ENCODE measurements at places on chromosomes 7 and 10.

DNA sequence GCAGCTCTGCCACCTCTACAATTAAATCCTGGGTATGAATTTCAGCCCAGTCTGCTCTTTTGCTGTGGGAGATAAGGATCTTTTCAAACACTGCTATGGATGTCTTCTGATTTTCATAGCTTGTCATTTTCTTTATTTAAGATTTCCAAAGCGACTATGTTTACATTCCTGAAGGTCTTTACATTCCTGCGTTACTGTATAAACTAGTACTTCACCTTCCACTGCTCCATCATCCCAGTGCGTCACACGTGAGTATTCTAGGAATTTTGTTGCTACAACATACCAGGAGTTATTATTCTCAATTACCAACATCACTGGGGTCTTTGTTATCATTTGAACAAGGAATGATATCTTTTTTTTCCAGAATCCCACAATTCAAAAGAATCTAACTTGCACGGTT, 944.7 kb downstream of the SORCS3 start:
- no peak for DNase-seq

- no peak for DNase-seq
Observed at GRCh38 chr10:69749178-69750010, 52.3 kb upstream of the COL13A1 start.

DNA sequence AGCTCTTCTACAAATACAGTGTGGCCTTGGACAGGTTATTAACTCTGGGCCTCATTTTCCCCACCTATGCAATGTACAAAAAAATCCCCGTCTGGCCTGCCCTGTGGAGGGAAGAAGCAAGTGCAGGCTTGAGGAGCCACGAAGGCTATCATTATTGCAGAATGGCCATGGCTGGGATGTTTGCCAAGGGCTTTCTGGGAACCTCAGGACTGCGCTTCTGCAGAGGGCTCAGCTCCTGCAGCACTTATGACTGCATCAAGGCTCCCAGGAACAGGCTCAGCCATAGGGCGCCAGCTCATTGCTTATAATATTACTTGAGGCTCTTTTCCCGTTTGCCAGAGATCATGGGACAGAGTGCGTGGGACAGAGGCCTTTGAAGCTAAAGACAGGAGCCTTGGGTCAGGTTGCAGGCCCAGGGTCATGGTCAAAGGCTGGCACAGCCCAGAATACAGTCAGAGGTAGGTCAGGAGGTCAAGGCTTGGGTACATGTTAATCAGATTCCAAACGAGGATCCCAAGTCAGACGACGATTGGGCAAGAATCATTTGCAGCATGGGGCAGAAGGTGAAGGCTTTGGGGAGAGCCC, 20.6 kb upstream of the C10orf105 start:
- DNase-seq: no peak

DNA sequence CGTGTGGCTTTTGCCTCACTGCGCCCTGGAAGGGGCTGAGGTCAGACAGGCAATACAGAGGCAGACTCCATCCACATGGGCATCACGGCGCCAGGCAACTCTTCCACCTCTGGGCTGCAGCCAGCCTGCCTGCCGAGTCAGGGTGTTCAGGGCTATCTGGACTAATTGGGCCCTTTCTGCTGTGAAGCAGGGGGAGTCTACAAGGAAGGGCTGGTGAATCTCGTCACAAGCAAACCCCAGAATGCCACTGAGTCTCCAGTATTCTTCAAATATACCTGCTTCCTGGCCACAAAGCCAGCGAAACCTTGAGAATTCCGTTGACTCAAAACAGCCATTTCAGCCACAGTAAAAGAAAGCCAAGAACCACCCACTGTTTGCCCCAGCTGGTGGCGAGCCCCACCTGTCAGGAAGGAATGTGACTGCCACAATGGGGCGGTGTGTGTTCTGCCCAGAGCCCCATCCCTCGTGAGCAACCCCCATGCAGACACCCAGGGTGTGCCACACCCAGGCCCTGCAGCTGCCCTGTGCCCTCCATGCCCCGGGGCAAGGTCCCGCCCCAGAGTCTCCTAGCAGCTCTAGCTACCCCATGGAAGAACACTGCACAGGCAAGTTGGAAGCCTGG, 117.3 kb downstream of the FAM53B start:
- no peak for DNase-seq

DNA sequence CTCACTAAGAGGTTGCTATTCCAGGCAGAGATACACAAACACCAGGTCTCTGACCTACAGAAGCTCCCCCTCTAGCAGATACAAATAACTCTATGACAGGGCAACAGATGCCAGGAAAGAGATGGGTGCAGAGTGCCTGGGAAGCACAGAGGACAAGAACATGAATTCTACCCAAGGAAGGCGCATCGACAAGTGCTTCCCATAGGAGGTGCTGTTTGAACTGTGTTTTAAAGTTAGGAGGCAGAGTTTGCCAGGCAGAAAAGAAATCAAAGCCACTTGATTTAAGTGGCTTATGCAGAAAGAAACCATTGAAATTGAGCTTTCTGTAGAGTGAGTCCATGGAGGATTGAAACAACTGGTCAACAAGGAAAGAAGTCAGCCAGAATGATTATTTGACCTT, 35.3 kb upstream of the EGR2 start:
- DNase-seq: no peak

DNA sequence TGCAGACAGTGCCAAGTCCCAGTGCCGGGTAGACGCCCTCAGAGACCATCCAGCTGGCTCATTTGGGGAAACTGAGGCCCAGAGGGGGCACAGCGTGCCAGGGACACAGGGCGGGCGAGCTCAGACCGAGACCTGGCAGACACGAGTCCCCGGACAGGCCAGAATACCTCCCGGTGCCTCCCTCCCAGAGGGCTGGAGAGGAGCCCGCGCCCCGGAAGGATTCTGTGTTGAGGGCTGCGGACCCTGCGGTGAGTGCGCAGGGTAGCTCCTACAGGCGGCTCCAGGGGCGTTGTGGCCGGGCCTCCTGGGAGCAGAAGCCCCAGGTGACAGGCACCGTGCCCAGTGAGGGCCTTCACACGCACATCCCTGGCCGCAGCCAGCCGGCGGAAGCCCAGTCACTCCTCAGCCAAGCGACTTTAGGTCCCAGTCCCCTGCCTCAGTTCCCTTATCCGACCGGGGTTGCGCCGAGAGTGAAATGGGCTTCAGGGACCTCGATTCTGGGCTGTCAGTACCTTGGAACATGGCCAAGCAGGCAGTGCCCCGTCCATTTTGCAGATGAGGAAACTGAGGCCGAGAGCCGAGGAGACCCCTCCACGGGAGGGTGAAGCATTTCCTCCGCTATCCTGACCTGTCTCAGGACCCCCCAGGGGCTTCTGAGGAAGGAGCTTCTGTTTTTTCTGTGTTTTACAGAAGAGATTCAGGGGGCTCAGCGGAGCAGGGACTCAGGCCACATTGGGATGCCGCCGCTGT, 73.6 kb downstream of the ELFN1 start:
- no peak for DNase-seq

DNA sequence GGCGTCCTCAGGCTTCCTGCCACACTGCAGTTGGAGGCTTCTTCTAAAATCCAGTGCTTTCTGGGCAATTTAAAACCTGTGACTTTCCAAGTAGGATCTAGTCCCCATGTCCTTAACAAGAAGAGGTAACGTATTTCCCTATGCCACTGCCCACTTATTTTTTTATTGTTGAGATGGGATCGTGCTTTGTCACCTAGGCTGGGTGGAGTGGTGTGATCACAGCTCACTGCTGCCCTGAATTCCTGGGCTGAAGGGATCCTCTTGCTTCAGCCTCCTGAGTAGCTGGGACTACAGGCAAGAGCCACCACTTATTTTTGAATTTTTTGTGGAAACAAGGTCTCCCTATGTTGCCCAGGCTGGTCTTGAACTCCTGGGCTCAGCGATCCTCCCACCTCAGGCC, 63.4 kb downstream of the DAGLB start:
- no peak for DNase-seq

DNA sequence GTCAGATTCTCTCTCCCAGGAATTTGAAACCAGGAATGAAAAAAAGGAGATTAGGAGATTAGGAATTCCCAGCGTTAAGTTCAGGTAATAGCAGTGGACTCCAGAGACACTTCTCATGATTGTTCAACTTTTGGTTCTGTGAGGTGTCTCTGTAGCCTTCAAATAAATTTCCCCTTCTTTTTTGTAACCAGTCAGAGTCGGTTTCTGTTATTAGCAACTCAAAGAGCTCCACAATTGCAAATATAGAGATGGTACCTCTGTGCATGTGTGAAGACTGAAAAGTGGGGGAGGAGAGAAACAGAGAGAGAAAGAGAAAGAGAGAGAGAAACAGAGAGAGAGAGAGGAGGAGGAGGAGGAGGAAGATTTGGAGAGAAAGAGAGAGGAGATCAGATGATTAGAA, 112.8 kb upstream of the STEAP1B start:
- DNase-seq: no peak

DNA sequence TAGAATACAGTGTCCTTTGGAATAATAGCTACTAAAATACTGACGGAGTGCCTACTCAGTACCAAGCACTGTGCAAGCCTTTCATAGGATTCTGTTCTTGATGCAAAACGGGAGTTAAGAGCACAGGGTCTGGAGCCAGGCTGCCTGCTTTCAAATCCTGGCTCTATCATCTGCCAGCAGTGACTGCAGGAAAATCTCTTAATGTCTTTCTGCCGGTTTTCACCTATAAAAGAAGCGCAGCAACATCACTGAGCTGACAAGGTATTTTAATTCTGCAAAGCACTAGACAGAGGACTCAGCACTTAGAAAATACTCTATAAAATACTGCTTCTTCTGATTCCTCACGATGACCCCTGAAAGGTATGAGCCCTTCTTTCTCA, 659 bp downstream of the FIGNL1 start:
- no peak for DNase-seq

- no peak for DNase-seq
Observed at GRCh38 chr7:157139810-157140510, 1.2 kb downstream of the UBE3C start.

DNA sequence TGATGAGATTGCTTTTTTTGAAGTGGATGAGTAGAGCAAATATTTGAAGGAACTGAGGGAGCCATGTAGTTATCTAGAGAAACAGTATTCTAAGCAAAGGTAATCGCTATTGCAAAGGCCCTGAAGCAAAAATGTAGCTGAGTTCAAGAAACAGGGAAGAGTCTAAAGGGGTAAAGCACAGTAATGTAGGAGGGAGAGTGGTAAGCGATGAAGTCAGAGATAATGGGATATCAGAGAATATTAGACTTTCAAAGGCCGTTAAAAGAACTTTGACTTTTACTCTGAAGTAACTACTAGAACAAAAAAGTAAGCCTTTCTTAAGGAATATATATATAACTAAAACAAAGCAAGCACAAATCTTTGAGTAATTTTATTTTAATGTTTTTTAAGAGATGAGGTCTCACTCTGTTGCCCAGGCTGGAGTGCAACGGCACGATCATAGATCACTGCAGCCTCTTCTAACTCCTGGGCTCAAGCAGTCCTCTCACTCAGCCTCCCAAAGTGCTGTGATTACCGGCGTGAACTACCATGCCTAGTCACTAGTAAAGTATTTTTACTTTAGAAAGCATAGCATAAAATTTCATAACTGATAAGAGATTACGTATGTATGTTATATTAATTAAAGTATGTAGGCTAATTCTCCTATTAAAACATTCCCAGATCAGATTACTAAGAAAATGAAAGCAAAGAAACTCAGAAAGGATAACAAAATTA, 61.7 kb upstream of the OIT3 start:
- DNase-seq: no peak

DNA sequence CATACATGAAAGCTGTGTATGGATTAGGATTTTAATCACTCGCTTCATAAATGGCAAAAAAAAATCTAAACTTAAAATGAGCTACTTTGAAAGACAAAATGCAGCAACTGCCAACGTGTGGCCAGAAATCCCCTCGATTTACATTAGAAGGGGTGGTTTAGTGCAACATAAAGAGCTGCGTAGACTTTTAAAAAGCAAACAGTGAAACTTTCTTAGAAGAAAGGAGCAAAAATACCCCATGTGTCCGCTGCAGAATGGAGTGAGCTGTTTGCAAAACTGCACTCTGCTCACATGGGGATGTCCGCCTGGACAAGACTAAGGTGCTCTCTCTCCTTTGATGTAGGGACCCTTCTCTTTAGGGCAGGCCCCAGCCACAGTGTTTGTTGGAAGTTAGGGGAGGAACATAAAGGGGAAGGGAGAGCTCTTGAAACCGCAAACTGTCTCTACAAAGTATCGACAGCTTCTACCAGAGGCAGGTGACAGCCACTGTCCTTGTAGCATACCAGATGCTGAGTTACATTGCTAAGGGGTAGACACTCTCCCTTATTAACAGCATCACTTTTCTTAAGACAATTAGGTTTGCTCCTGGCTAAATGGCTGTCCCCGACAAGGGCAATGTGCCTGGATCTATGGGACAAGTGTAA, 528.1 kb downstream of the KCNMA1 start:
- DNase-seq: no peak

GRCh38 chr10:131387018-131387529, 75.6 kb upstream of the TCERG1L start:
- DNase-seq: no peak

DNA sequence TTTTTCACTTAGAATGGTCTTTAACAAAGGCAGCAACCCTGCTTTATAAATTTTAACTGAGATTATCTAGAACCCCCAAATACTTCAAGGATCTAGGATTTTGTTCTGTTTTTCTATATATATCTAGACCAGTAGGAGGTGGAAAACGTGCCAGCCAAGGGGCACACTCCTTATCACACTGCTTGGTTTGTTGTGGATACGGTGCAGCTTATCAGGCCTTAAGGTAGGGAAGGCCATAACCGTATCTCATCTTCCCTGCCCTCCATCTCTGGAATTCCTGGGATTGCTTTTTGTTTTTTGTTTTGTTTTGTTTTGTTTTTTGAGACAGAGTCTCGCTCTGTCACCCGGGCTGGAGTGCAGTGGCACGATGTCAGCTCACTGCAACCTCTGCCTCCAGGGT, 75.4 kb downstream of the MPLKIP start:
- DNase-seq: no peak

DNA sequence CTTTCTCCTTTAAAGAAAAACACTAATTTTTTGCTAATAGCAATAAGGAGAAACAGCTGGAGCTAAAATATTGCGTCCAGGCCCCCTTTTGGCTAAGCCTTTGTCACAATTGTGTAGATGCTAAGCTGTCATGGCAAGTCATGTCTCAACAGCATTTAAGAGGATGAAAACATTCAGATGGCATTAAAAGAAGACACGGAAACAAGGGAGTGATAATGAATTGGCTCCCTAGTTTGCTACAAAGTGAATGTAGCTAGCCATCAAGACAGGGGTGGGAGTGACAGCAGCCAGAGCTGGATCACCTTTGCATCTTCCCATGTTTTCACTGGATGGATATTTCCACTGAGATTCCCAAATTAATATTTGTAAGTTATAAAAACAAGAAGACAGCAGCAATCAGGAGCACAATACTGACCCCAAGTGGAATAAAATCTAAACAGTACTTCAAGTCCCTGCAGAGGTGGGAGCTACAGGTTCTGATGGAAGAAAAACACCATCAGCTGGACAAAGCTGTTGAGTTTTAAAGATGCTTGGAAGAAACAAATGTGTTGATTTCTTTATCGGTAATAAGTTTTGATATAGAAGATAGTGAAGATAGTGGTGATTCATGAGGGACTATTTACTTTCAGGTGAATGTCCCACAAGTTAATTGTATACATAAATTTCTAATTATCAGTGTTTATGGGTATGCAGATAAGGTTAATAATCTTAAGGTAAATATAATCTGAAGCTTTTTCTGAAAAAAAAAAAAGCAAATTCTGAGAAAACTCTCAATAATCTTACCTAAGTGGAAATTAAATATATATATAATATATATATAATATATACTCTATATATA, 129.4 kb downstream of the SLC16A9 start:
- DNase-seq: no peak

- no peak for DNase-seq
Observed at GRCh38 chr7:12066521-12066920, 144.6 kb upstream of the TMEM106B start.

GRCh38 chr7:106009503-106010226, 46.6 kb downstream of the CDHR3 start:
- DNase-seq: peak; percentile 56

GRCh38 chr10:32350811-32351350, 3.9 kb upstream of the EPC1 start:
- DNase-seq: no peak
